ENCODE measurements at places on chromosomes 16 and 17.
A peak's percentile ranks its signal among the peaks of the same experiment; 100 is the strongest.

DNA sequence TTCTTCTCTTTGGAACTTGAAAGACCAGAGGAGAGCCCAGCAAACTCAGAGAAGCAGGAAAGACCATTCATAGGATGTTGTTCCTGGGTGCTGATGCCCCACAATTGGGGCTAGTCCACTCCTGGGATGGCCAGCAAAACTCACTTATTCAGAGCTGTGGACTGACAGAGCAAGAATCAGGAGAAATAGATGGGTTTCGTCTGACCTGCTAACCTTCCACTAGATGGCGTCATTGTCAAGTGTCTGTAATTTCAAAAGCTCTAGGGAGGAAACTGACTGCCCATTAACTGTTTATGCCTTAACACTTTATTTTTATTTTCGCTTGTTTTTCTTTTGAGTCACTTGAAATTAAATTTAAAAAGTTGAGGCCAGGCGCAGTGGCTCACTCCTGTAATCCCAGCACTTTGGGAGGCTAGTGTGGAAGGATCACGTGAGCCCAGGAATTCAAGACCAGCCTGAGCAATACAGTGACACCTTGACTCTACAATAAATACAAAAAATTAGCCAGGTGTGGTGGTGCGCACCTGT lies 28.7 kb upstream of the MILR1 start:
- DNase-seq, result peak; percentile 72

- DNase-seq, result no peak
Observed at GRCh38 chr16:79265196-79265595, 335.3 kb downstream of the MAF start.

GRCh38 chr17:39404542-39405378 lies 3.3 kb upstream of the FBXL20 start:
- DNase-seq, result peak; percentile 84

GRCh38 chr16:31179219-31179746 lies 656 bp upstream of the FUS start:
- DNase-seq, result no peak

DNA sequence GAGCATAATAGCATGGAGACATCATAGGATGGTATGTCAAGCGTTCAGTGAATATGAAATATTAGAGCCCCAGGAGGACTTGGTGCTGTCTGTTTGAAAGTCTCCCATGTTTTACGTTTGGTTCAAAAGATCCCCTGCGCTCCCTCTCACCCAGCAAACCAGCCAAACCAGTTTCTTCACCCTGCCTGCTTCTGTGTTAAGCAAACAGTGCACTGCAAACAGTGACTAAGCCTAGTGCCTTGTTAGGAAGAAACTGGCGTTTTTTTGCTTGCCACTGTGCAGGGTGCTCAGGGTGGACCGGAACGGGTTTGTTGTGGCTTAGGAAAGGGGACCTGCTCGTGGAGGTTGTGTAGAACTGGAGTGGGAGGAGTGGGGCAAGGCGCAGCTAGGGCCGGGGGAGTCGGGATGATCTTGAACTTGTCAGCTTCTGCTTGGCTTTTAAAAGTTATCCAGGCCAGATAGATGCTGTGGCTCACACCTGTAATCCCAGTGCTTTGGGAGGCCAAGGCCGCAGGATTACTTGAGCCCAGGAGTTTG lies 7.7 kb downstream of the CDH1 start:
- no peak for DNase-seq

DNA sequence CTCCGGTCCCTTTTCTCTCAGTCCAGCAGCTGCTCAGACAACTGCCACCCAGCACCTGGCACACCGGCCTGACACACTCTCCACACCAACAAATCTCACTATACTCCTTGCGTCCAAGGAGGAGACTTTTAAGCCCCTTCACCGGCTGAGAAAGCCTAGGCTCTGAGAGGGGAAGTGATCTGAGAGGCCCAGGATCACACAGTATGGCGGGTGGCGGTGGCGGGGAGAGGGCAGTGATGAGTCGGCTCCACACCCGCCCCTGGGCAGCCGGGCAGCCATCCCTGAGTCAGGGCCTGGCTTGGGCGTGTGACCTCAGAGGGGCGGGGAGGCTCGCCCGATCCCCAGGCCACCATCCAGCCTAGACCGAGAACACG lies 569 bp downstream of the FLII start:
- peak; percentile 66 for DNase-seq

- DNase-seq, result no peak
Observed at GRCh38 chr17:16622540-16623277, 30.9 kb downstream of the ZNF624 start.

GRCh38 chr16:1911467-1912214 lies 6.6 kb downstream of the HS3ST6 start:
- no peak for DNase-seq

GRCh38 chr17:39213852-39214251 lies 11.9 kb downstream of the STAC2 start:
- no peak for DNase-seq

GRCh38 chr16:15608398-15609285 lies 34.3 kb downstream of the MARF1 start:
- DNase-seq, result peak; percentile 25

GRCh38 chr17:73960469-73960868 lies 243.0 kb upstream of the RPL38 start:
- no peak for DNase-seq

DNA sequence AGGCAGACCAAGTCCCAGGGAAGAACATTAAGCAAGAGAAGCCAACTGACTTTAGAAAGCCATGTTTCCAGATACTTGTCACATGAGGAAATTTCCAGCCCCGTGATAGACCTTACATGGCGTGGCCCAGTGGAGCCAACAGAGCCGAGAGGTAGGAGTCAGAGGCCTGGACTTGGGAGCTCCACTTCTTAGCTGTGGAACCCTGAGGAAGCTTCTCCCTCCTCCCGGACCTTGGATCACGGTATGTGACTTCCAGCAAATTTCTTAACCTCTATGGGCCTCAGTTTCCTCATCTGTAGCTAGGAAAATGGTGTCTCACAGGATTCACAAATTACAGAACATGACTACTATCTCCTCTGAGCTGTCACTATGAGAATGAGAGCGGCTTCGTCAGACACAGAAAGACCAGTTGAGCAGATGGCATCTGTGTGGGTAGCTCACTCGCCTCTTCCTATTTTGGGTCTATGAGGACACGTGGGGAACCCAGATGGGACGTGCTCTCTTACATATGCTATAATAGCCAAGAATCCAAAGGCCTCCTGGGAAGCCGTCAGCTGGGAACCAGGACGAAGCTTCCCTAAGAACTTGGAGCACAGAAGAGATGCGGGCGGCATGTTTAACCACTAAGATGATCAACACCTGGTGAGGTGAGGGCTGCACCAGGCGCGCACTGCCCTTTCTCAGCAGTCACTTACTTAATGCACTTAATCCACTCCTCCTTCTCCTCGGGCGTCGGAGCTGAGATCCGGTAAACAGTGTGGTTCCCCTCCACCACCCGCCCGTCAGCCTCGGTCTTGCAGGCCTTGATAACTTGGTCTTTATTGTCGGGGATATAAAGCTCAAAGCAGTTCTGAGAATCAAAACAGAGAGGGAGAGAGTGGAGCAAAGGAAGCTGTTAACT lies 102.3 kb downstream of the CYTH1 start:
- DNase-seq, result no peak

GRCh38 chr17:33192951-33193911 lies 99.9 kb downstream of the ASIC2 start:
- DNase-seq, result peak; percentile 4

DNA sequence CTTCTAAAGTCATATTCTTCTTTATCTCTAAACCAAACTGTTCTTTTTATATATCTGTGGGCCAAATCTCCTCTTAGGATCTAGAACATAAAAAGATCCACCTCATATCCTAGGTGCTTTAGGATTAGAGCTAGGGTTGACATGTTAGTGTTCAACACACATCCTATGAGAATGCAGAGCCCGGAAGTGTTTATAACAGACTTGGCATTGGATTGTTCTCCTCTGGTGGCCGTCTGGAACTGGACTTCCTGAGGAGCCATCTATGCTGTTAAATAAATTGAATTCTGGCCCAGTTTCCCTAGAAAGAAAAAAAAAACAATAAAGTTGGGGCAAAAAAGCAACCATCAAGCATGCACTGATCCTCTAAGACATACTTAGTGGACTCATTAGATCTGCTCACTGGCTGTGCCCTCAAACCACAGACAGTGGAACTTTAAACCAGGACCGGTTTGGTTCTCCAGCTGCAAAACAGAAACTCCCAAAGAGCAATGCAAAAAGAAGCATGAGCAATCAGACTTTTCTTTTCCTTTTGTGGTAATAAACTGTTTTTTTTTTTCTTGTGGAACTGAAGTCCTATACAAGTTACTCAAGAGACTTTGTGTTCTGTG lies 182.5 kb downstream of the ZNF18 start:
- peak; percentile 1 for DNase-seq

DNA sequence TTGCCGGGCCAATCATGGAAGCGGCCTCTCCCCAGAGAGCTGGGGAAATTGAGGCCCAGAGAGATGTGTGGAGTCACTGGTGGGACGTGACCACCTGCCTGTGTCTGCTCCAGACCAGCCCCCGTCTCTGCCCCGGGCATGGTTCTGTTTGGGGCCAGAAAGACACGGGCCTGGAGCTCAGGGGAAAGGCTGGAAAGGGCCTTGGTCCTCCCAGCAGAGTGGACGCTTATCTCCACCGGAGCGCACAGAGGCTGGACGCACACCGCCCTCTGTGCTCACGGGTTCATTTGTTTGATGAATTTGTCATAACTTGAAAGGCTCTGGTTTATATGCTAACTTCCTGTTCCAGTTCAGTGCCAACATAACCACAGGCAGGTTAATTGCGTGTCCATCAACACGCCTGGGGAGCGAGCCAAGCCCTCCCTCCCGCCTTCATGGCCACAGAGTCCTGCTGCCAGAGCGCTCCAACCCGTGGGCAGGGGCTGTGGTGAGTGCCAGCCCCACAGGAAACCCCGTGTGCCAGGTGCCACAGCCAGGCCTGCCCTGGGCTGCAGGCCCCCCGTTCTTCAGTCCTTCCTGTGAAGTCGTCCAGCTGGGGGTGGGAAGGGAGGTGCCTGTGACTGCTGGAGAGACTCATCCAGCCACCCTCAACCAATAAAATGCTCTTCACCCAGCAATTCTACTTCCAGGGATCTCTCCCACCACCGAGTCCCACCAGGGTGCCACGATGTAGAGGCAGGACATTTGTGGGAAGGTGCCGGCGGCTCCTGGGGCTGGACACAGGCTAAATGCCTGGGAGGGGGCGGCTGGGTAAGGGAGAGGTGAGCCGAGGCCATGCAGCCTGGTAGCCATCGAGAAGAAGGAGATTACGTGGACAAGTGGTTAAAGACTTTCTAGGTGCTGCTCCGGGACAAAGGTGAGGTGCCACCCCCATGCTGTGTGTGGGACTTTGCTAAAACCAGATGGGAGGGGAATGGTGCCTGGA lies 29.4 kb upstream of the BAHCC1 start:
- peak; percentile 81 for DNase-seq

- no peak for DNase-seq
Observed at GRCh38 chr17:79630821-79631639, 20.2 kb upstream of the RBFOX3 start.

DNA sequence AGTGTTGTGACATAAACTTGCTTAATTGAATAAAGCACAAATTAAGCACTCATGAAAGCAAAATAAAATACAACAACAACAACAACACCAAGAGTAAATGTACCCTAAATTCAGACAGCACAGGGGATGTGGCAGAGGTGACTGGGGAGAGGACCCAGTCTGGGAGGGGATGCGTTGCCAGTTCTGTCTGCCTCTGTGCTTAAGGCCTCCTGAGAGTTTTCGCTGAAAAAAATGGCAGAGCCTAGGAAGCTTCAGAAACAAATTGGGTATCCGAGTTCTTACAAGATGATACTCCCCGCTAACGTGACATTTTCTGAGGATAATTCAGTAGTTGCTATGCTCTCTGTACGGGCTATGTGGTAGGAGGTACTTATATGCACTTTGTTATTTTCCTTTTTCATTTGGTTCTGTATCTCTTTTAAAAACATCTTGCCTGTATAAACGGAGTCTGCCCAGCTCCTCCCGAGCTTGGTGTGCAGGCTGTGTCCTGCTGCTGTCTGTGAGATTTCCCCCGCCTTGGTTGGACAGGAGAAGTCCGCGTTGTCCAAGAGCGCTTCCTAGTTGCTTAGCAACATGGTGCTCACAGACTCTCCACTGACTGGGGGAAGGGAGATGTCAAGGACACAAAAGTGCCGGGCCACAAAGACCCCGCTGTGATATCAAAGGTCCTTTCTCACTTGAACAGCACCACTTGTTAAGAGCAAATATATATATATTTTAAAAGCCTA lies 134.2 kb upstream of the CPHXL start:
- peak; percentile 5 for DNase-seq

- DNase-seq, result peak; percentile 45
Observed at GRCh38 chr17:63035695-63036094, 69.7 kb downstream of the TANC2 start.

DNA sequence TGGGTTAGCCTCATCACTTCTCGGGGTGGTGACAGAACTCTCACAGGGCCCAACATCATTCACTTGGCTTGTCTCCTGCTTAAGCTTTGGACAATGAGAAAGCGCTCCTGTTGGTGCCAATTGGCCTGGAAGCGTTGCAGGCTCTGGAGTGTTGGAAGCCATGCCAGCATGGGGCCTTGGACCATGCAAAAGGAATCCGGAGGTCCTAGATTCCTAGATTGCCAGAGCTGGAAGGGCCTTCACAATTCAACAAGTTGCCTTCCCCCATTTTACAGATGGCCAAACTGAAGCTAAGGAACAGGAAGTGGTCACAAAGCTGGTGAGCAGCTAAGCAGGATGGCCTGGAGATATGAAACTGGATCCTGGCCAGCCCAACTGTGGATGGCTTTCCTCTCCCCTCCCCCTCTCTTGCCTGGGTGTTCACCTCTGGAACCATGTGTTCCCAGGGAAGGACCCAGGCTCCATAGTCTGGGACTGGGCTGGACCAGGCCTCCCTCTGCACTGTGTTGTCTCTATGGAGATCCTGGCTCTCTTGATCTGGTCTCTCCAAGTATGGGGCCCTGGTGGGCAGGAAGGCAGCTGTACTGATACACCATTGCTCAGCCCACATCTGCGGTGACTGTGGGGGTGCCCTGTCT lies 6.0 kb upstream of the IGFBP4 start:
- no peak for DNase-seq

- DNase-seq, result no peak
Observed at GRCh38 chr17:19937522-19937921, 40.1 kb downstream of the AKAP10 start.

DNA sequence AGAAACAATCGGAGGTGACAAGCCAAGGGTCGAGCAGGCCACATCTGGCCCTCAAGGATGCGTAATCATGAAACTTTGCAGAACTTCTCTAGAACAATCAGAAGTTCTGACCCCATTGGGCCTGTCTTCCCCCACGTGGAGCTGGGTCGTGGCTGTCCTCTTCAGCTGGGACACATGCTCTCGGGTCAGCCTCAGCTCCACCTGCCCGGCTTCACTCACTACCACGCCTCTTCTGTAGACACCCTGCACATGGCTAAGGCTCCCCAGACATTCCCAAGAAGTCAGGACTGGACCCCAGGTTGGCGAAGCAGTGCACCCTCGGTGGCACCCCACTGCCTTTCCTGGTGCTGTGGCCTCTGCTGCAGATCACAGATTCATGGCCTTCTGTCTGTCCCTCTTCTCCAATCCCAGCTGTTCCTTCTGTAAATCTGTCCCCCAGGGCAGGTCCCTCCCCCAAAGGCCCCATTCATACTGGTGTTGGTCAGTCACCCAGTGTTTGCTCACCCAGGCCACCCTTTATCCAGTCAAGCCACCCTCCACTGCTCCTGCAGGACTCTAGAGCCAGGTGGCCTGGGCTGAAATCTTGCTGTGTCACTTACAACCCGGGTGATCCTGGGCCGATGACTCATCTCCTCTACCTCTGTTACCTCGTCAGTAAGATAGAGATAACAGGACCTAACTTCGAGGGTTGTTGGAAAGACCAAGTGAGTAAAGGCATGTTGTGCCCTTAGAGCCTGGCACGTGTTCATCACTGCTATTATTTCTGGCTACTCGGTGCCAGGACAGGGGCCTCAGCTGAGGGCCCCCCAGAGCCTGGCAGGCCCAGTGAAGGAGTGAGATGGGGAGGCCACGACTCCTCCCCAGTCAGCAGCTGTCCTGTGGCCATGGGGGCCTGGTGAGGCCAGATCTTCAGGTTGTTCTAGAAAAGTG lies 1.4 kb upstream of the SLC5A11 start:
- no peak for DNase-seq

All from astrocyte of the spinal cord (primary cell).